ENCODE measurements at places on chromosomes 5 and 9.

DNA sequence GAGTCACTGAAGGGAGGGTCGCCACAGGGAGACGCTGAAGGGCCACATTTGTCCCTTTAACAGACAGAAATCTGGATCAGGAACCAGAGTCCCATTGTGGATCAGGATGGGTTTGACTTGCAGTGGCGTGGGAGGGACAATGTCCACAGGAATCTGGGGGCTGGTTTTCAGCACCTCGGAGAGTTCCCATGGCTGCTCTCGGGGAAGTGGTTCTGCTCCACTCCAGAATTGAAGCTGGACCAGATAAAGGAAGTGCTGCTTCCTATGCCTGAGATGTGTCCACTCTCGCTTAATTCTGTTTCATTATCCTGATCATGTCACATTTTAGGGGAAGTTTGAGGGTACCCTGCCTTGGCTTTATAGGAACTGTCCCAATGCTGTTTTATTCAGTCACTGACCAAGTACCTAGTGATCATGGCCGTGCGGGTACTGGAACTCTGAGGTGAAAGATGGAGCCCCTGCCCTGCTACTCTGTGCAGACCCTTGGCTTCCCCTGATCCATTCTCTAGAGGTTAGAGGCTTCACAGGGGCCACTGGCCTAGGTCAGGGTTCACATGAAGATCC is 28.7 kb downstream of the ENHO start:
- peak; percentile 18 for DNase-seq

- no peak for DNase-seq
Observed at GRCh38 chr5:139749242-139749641, 46.4 kb upstream of the PSD2 start.

GRCh38 chr5:31769530-31769929 is 130.6 kb downstream of the PDZD2 start:
- no peak for DNase-seq

GRCh38 chr9:75960551-75960950 is 70.1 kb downstream of the PCSK5 start:
- DNase-seq = no peak

GRCh38 chr5:53915120-53915519 is 354.7 kb downstream of the NDUFS4 start:
- DNase-seq = no peak

DNA sequence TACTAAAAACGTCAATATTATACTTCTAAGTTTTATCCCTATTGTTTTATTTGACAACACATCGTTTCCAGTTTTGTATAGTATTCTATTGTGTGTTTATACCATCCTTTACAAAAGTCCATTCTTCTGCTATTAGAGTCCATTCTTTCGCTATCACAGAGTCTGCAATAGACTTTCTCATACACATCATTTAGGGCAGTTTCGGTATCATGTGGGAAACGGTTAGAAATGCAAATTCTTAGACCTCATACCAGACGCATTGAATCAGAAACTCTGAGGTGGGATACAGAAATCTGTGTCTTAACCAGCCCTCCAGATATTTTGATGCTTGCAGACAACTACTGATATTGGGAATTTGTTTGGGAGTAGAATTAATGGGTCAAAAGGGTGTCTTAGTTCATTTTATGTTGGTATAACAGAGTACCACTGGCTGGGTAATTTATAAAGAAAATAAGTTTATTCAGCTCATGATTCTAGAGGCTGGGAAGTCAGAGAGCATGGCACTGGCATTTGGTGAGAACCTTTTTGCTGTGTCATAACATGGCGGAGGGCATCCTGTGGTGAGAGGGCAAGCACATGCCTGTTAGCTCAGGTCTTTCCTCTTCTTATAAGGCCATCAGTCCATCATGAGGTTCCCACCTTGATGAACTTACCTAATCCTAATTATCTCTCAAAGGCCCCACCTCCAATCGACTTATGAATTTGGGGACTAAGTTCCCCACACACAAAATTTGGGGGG is 21.1 kb downstream of the CARTPT start:
- DNase-seq = no peak

DNA sequence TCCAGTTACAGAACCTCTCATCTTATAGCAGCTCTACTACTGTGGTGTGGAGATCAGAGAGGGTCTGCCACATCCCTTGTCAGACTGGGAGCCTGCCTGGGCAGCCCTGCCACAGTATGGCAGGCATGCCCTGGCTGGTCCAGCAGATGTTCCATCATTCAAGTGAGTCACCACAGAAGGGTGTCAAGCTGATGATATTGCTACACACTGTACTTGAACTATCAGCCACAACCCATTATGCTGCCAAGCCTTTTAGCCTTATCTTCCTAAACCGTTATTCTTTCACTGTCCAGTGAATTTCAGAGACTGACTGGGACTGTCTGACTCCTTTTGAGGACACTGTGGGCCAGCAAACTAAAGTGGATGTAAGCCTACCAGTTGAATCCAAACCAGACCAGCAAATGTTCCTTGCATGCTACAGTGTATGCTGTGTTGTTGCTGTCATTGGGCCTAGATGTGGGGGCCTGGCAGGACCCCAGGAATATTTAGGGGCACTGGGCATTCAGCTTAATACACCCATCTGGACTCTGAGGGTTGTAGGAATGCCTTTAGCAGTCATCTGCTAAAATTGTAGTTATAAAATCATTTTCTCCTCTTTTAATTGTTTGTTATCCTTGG is 202.6 kb downstream of the NR3C1 start:
- DNase-seq = no peak

- DNase-seq = no peak
Observed at GRCh38 chr9:81132796-81133195, 556.6 kb downstream of the TLE1 start.

Data from stimulated activated CD4-positive, alpha-beta T cell treated with anti-CD3 and anti-CD28 coated beads, Interleukin-4, amount 100 ng/mL, for 24 hours (primary cell).